MCF 10A (cell line): ENCODE measurements at places on chromosomes 4 and X.
A peak's percentile ranks its signal among the peaks of the same experiment; 100 is the strongest.

GRCh38 chr4:30839583-30840520 is 119.7 kb downstream of the PCDH7 start:
- DNase-seq: peak; percentile 77

GRCh38 chr4:153453402-153453801 is 12.8 kb upstream of the TMEM131L start:
- DNase-seq: no peak

DNA sequence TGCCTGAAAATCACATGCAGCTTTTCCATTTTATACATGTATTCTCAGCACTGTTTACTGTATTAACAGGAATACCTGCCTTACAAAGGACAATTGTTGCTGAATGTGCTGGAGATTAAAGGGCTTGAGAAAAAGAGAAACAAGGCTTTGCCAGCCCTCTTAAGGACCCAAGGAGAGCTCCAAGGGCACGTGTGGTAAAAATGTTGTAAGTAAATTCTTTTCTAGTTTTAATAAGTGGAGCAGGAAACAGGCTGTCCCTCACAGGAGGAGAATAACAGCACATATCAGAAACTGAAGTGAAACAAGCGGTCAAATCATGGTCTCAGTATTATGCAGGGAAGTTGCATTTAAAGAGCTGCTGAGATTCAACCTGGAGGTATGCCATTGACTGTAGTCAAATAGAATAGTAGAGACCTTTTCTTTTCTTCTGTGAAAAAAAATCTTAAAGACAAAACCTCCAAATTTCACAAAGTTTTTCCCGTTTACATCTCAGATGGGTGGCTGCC is 18.5 kb downstream of the IGFBP7 start:
- no peak for DNase-seq

GRCh38 chrX:23201706-23202105 is 132.9 kb upstream of the PTCHD1 start:
- no peak for DNase-seq

DNA sequence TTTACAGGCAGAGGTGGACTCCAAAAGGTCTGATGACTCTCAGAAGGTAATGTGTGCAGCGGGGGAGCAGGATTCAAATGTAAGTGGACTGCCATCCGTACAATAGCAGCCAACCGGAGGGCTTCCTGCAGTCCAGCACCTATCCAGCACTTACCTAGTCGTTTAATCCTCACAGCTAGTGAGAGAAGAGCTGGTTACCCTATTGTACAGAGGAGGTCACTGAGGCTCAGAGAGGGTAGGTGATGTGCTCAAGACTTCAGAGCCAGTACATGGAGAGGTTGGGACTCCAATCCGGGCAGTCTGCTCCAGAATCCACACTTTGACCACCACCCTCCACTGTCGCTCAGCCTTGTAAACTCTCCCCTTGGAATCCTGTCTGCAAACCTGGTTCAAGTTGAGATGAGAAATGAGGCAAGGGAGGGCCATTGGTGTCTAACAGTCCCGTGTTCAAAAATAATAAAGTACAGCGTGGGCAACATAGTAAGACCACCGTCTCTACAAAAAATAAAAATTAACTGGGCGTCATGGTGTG is 22.5 kb upstream of the JAKMIP1 start:
- DNase-seq: no peak

- no peak for DNase-seq
Measured at GRCh38 chr4:59855630-59856352, 1344.3 kb upstream of the ADGRL3 start.

DNA sequence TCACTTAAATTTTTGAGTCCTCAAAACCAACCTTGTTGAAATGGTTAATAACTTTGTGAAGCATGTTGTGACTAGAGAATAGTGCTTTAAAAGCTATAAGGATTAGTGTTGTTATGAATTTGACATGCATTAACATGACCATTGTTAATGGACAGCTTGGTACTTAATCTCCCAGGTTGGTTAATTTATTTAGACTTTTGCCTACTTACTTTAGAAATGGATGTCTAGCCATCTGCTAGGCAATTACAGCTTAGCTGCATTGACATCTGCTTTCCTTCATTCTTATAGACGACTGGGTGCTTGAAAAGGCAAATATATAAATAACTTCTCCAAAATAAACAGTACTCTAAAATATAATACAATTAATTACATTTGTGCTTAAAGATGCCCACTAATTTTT is 368.0 kb downstream of the CCSER1 start:
- no peak for DNase-seq

DNA sequence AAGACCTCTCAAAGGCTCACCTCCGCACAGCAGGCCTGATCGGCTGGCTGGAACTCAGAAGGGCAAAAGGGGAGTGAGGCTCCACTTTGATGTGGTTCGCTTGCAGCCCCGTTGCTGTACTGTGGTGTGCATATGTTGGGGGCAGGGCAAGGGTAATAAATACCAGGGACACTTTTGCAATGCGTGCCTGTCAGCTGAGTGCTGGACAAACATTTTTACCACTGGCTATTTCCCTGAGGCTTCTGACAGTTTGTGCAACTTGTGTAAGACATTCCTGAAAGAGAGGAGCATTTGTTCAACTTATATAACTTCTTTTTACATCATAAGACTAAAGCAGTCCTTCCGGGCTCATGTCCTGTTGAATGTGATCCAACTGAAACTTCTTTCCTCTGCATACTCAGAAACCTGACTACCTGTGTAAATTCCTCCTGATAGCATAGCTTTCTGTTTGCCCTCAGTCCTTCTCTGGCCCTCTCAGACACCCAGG is 82.3 kb downstream of the SPRY1 start:
- DNase-seq: peak; percentile 53

DNA sequence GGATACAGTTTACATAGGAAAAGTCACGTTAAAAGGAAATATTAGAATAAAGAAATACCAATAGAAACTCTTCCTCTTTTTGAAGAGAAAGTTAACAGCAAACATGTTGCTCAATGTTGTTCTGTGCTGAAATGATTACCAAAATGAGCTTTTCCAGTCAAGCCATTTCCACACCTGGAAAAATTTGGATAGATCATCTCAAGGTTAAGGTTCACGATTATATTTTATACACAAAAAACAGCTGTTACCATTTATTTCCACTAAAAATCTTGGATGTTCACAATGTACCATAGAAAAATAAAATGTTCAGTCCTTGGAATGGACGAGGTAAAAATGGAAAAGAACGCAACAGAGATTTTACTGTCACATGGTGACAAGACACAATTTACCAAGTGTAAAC is 218.7 kb downstream of the SCFD2 start:
- DNase-seq: no peak

- peak; percentile 94 for DNase-seq
Measured at GRCh38 chr4:78645853-78646757, 94.5 kb downstream of the ANXA3 start.

DNA sequence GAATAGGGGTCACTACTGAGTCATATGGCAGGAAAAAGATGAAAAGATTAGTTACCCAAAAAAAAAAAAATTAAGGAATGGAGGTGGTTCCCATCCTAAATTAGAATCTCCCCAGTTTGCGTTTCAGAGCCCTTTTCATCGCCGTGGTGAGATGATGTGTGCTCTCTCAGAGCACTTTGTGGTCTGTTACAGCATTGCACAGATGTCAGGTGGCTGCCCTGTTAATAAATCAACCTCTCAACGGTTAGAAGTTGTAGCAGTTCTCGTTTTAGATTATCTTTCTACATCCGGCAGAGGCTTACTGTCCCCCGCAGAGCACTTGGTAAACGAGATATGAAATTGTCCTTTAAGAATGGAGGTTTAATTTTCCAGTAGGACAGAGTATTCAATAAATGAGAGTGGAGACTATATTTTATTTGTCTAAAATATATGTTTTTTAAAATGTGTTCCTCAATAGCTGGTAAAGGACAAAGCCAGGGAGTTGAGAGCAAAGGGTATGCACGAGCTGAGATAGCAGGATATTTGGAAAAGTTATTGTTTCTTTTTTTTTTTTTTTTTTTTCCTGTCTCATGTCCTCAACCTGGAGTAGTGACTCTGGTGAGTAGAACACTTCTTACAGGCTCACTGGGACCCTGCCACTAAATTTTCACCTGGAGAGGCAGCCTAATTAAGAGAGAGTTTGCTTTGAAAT is 26.9 kb downstream of the AFF1 start:
- no peak for DNase-seq

DNA sequence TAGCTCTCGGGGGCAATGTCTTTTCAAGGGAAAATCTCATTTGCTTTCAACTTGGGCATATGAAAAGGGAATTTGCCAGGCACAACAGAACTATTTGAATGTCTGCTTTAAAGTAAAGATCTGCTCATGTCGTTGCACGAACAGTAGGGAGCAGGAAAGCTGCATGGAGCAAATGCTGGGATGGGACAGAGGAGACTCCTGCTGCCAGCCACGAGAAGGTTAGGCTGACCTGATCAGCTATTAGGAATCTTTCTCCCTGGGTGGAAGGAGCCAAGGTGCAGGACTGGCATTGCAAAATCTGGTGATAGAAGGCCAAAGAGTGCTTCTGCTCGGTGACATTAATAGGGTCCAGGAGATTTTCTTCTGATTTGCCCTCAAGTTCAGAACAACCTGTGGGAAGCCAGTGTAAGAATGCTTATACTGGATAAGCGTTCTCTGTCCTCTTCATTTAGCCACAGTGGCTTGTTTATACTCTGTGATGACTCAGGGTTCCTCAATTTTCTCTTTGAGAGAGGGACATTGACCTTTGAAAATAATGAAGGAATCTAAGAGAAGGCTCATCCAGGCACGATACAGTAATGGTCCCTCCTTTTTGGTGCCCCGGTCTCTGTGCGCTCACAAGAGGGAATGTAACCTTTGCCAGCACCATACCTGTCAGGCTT is 22.9 kb downstream of the FHL1 start:
- DNase-seq: no peak

DNA sequence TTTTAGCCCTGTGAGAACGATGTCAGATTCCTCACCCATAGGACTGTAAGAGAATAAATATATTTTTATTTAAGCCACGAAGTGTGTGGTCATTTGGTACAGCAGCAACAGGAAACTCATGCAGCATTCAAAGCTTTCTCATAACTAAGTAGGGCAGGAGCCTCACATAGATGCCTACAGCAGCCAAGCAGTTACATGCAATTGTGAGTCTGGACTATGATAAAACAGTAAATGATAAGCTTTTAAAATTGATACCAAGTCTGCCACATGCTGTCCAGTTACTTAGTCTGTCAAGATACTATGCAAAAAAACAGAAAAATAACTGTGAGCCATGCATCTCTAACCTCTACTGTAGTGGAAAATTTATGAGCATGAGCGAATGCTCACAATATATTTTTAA is 359.6 kb downstream of the HS3ST1 start:
- no peak for DNase-seq

DNA sequence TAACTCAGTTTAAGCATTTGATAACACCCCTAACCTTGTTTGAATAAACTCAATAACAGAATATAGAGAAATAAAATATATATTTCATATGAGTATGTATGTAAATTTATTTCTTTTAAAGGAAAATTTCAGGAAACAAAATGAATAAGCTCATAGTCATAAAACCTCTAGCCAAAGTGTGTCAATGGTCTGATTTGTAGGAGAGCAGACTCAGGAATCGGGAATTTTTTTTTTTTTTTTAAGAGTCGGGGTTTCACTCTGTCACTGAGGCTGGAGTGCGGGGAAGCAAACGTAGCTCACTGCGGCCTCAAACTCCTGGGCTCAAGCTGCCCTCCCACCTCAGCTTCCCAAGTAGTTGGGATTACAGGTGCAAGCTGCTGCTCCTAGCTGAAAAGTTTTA is 2.4 kb downstream of the PKD2 start:
- no peak for DNase-seq

GRCh38 chrX:107691024-107691448 is 62.7 kb downstream of the PRPS1 start:
- DNase-seq: peak; percentile 39

DNA sequence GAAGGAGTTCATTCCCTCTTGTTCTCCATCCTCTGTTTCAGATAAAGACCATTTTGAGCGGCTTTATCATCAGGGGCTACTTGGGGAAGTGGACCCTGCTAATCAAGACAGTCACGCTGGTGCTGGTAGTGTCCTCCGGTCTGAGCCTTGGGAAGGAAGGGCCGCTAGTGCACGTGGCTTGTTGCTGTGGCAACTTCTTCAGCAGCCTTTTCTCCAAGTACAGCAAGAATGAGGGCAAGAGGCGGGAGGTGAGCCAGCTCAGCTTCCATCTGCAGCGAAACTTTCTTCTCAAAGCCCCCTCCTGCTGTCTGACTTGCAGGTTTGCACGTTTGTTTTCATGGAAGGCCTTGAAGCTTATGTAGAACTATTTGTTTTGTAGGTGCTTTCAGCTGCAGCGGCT is 49.5 kb downstream of the CLCN4 start:
- no peak for DNase-seq

DNA sequence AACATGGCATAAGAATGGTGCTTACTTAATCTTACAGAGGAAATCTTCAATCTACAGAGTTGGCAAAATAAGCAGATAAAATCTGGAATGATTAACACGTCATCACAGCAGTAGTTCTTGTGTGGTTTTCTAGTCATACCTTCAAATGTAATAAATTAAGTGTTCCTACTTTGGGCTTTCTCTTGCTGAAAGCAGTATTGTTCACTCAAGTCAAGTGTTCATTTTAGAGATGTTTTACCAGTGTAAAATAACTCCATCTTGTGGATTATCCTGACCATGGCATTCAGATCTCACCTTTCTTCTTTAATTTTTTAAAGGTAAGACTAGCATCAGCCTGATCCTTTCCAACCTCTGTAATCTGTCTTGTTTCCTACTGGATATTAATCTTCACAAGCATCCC is 72.9 kb downstream of the ADAMTS3 start:
- peak; percentile 20 for DNase-seq

DNA sequence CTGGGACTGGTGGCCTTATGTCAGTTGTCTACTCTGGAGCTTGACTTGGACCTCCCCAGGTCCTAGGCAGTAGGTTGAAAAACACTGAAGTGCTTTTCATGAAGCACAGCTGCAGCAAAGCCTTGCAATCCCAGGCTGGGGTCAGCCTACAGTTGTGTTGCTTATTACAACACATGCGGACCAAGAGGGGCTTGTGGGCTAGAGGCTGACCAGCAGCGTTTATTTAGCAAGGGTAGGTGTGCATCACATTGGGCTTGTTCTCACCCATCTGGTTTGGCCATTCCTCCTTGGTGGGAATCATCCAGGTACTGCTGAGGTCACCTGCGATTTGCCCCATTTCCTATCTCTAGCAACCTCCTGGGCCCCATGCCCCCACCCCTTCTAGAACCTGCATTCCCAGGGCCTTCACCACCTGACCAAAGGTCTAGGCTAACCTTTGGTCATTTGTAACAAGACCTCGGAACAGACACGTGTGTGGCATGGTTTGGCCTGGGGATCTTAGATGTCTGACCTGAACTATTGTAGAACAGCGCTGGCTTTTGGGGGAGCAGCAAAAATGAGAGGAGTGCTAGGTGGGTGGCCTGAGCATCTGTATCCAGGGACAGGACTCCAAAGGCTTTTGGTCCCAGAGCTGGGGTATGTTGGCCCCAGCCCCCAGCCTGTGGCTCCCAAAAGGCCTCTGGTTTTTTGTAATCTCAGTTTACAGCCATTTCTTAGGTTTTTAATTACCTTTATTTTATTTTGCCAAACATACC is 3.0 kb downstream of the RPL10 start:
- no peak for DNase-seq

- DNase-seq: peak; percentile 61
Measured at GRCh38 chr4:158496030-158496741, 25.5 kb upstream of the RXFP1 start.

- DNase-seq: peak; percentile 12
Measured at GRCh38 chr4:77619408-77619807, 13.8 kb downstream of the CXCL13 start.
